Vagina (tissue), 2 donors: ENCODE measurements at places on chromosomes 2 and 18. TPM values are rescaled to one million over a fixed set of nuclear protein-coding genes. Genes with fewer than 3 reads are reported as not detected.

ZBTB7C gene
- 40.5 TPM for total RNA-seq

DNA sequence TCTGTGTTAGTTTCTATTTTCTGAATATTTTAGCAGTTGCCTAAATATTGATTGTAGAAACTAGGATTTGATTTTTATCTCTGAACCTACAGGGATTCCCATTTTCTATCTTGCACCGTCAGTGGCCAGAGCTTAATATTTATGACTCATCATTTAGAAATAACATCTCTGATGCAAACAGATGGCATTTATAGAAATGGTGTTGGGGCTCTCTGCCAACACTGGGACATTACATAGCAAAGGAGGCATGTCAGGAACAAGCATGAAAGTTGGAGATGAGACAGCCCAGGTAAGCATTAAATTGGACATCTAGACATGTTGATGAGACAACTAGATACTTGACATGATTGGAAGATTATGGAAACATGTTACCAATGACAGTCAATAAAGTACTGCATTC lies 165.3 kb upstream of the SYT4 start:
- H3K4me3 ChIP-seq, result no peak overlapping the region
- no peaks in the 10 kb centered on the region for H3K36me3 ChIP-seq
- H3K27me3 ChIP-seq, result no peaks in the 10 kb centered on the region

COMMD1 gene
- 43.0 TPM for total RNA-seq

GRCh38 chr2:96872591-96873349 lies 2.9 kb upstream of the SEMA4C start:
- peaks cover 49% of the 10 kb centered on the region for H3K4me1 ChIP-seq
- no peaks in the 10 kb centered on the region for H3K36me3 ChIP-seq
- H3K4me3 ChIP-seq, result no peak overlapping the region
- no peaks in the 10 kb centered on the region for H3K27me3 ChIP-seq
- no peak for DNase-seq
- H3K27ac ChIP-seq, result no peak overlapping the region

DNA sequence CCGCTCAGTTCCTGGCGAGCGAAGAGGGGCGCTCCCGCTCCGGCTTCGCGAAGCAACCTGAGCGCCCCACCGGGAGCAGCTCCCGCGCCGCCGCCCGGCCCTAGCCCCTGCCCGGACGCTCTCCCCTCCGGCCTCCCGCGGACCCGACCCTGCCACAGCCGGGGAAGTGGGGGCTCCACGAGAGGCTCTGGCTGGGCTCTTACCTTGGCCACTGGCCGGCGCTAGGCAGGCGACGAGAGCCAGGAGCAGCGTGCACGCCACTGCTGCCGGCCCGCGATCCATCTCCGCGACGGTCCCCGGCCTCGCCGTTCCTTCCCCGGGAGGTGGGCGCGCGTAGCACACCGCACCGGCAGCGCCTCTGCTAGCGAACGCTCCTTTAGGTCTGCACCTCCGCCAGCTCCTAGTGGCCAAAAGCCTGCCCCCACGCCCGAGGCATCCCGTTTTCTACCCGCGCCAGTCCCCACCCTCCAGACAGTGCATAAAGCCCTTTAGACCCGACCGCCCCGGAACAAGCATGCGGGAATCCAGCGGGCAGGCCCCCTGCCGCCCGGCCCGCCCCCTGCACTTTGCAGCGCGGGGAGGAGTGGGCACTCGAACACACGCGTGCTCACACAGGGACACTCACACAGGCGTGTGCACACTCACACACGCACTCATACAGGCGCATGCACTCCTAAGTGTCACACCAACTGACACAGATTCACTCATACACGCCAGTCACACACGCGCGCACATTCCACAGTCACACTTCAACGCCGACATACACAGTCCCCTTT lies at the start of gene LRP2:
LRP2 (minus strand) TSS at position 417 of the 776 bp plus-strand sequence; CDS start at position 282, 135 bp downstream.
- no peak for DNase-seq
- no peaks in the 10 kb centered on the region for H3K27me3 ChIP-seq
- H3K36me3 ChIP-seq, result no peaks in the 10 kb centered on the region
- peaks cover 38% of the 10 kb centered on the region for H3K4me1 ChIP-seq
- peak within 1 kb of the TSS; percentile 46 for H3K4me3 ChIP-seq

DNA sequence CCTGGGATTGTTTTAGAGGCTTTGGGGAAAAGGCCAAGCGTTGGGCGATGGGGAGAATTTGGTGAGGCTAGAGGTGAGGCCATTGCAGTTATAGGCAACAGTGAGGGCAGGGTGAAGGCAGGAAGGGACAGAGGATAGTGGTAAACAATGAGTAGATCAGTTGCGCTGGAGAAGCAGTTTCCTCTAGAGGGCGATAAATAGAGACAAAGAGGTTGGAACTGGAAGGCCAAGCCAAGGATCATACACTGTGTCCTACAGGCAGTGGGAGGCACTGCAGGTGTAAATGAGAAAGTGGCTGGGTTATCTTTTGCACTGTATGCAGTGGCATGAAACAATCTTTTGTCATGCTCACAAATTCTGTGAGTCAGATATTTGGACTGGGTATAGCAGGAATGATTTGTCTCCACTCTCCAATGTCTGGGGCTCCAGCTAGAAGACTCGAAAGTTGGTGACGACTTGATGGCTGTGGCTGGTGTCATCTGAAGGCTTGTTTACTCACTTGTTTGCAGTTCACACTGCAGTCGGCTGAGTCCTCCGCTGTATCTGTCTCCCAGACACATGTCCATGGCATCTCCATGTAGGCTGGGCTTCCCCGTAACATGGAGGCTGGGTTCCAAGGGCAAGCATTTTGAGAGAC lies 82.1 kb downstream of the TNP1 start:
- peaks cover 11% of the 10 kb centered on the region for H3K4me1 ChIP-seq
- no peaks in the 10 kb centered on the region for H3K27me3 ChIP-seq
- no peak for DNase-seq

STAM2 gene
- total RNA-seq, result 27.5 TPM

DNA sequence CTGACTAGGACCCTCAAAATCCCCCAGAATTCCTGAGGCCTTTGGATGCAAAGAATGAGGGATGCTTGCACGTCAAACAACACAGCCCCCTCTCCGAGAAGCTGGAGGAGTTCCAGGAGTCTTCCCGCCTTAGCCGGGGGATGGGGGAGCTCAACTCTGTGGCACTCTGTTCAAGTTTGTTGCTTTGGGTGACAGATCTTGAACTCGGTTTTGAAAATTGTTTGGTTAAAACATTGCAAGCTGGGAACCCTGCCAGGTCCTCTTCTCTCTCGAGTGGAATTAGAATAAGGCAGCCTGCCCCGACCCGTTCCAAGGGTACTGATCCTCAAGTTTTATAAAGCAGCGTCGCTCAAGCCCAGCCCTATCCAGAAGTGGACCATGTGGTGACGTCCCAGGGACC lies 244.1 kb downstream of the LOXHD1 start:
- no peaks in the 10 kb centered on the region for H3K36me3 ChIP-seq
- H3K27ac ChIP-seq, result no peak overlapping the region
- no peak overlapping the region for H3K4me3 ChIP-seq
- H3K4me1 ChIP-seq, result peaks cover 31% of the 10 kb centered on the region
- no peaks in the 10 kb centered on the region for H3K27me3 ChIP-seq

- no peak for DNase-seq
- no peaks in the 10 kb centered on the region for H3K4me1 ChIP-seq
- H3K27ac ChIP-seq, result no peak overlapping the region
- H3K4me3 ChIP-seq, result no peak overlapping the region
These were observed 1219.8 kb upstream of the ZEB2 start for GRCh38 chr2:145739681-145740080.

DNA sequence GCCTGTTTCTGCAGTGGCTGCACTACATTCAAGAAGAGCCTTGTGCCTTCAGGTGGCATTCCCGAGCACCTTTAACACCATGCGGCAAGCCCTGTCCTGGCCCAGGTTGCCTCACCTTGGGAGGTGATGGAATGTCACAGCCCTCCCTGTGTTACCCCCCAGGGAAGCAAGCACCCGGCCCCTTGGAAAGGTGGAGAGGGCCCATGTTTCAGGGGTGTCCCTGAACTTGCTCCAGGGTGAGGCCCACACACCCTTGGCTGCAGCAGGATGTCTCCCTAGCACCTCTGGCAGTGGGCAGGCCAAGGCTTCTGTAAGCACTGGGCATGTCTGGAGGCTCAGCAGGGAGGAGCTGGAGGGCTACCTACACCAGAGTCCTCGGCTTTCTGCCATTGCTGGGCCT lies 29.3 kb upstream of the ACAA2 start:
- no peaks in the 10 kb centered on the region for H3K27me3 ChIP-seq
- no peak overlapping the region for H3K4me3 ChIP-seq
- H3K27ac ChIP-seq, result no peak overlapping the region
- H3K36me3 ChIP-seq, result no peaks in the 10 kb centered on the region
- peaks cover 10% of the 10 kb centered on the region for H3K4me1 ChIP-seq
- DNase-seq, result peak; percentile 85

DNA sequence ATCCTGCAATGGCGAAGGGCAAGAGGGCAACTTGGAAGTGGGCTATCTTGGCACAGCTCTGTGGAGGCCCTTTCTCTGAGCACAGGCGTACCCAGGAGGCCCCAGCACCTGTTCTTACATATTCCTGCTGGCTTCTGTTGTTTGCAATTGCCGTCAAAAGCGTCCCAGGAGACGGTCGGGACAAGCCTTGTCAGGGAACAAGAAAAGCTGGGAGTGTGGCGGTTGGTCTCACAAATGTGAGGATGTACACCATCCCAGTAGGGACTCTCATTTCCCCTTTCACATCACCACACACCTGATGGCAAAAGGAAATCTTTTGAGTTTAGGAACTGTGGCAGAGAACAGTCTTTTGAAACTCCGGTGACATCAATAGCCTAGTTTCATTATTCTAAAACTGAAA lies 94.7 kb upstream of the EFEMP1 start:
- no peak overlapping the region for H3K27ac ChIP-seq
- no peaks in the 10 kb centered on the region for H3K4me1 ChIP-seq
- DNase-seq, result no peak
- no peaks in the 10 kb centered on the region for H3K27me3 ChIP-seq
